Stimulated activated CD4-positive, alpha-beta T cell treated with anti-CD3 and anti-CD28 coated beads, Interleukin-1b, Interleukin-23, amount 100 ng/mL, for 1 hour (primary cell): ENCODE measurements at places on chromosomes 7 and 10.

DNA sequence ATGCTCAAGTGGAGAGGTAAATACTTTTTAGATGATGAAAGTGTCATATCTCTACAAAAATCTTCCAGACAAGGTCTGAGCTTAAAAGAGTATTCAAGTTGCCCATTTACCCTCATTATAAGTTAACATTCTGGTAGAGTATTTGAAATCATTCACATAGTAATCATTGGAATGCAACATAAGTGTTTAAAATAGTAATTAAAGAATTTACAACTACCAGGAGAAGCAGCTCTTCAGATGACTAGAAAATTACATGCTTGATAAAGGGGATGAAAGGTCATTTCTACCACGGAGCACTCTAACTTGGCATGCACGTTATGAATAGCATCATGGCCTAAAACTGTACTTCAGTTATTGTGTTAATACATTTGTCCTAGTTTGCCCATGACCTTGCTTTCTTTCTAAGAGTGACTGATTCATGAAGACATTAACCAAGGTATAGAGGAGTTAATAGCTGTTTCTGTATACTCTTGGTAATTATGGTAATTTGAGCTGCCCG, 120.0 kb downstream of the SEMA3E start:
- no peak for DNase-seq

DNA sequence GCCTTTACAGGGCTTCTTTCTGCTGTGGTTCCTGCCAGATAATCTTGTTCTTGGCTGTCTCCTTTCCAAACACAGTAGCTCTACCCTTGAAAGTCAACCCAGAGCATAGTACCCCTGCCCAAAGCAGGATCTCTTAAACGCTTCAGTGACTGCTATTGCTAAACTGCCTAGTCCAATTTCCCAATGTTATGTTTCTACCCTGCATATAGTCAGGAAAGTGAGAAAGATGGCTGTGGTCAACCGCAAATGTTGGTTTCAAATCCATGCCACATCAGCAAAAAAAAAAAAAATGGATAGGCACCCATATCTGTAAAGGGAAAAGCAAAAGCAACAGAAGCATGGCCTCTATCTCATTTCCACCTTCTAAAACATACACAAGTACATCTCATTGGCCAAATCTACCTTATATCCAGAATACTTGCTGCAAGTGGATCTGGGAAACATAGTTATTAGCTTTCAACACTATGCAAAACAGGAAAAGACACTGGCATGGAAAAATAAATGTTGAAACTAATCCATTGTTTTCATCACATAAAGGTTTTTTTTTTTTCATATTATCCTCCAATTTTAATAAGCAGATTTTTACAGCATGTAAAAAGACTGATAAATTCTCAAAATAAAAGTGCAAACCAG, 59.8 kb downstream of the DNAJC1 start:
- DNase-seq, result no peak

DNA sequence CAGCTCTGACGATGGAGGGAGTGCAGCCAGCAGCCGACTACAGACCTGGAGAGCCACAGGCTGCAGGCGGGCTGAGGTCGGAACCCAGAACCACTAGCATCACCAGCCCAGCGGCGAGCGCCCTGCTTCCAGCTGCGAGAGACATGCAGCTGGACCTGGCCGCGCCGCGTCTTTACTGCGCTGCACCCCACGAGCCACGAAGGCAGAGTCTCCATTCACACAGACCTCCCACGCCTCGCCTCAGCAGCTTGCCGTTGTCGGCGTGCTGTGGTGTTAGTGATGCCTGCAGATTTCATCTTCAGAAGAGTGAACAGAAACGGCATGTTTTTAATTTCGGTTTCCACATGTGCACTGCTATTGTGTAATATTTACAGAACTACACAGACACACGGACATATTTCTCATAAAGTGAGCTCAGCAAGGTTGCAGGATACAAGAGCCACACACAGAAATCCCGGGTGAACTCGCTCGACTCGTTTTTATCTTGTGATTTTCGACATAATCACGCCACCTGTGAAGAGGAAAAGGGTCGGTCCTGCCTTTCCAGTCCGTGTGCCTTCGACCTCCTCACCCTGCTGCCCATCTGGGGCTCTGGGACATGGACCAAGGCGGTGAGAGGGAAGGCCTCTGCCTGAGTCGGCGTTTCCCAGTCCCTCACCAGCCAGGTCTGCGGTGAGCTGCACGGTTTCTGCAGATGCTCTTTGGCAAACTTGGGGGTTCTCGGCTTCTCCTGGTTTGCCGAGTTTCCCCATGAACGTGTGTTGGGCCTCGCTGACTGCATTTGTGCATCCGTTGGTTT, 252.2 kb downstream of the ELFN1 start:
- no peak for DNase-seq

DNA sequence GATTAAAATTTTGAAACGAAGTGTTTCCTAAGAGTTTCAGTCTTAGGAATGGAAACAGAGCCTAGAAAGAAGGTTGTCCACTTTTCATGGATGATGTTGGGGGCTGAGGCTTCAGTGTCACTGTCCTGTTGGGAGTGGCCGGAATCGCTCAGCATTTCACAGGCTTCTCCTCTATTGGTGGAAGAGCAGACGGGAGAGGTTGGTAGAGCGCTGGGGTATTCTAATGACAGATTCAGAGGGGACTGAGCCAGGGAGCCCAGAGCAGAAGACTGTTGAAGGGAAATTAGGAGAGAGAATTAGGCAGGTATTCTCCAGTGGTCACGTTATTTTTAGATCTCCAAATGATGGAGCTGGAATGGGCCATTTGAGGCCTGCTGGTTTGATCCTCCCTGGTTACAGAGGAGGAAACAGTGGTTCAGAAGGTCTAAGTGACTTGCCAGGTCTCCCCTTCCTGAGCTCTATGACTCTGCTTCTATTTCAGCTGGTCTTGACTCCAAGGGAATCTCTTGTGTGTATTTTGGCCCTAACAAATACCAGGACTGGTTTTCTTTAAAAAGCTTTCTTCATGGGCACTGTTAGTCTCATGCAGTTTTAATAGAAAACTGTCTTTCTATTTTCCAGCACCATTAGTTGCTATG, 35.7 kb upstream of the EEPD1 start:
- DNase-seq, result no peak

GRCh38 chr10:35870665-35871310, 228.7 kb upstream of the FZD8 start:
- no peak for DNase-seq

DNA sequence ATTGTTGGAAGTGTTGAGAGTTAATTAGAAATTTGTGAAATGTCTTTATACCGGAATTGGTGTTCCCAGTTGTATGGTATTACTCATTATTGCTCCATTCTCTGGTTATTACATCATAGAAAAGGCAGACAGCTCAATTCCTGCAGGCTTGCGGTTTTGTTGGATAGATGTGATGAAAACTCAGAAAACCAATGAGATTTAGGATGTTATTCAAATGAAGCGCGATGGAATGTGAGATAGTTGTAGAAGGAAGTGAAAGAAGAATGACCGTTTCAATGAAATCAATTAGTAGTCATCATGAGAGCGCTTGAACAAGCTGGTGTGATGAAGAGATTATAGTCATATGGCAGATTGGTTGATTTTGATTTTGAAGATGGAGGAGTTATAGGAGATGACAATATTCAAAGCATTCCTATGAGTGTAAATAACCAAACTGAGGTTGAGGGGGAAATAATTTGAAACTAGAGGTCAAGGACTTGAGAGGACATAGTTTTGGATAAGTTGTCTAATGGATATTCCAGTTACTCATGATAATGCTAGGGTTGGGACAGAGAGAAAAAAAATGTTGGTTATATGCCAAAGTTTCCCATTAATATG, 991.5 kb downstream of the NRG3 start:
- DNase-seq, result no peak

- DNase-seq, result no peak
These were observed 21.1 kb downstream of the CRPPA start for GRCh38 chr7:16399916-16400892.

DNA sequence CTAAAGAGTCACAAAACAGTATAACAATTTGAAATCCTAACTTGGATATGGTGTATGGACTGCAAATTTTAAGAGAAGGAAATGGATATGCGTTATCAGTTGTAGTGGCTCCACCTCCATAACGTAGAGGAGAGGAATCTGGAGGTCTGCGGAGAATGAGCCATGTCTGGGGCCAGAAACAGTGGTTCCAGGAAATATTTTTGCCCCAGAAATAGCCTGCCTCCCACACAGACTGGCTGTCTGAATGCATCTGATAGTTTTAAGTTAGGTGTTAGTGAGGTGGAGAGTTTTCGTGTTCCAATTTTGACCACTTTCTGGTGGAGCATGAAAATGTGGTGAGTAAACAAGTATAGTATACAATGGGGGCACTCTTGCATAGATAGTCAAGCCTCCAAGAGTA, 1.6 kb downstream of the PHTF2 start:
- no peak for DNase-seq

DNA sequence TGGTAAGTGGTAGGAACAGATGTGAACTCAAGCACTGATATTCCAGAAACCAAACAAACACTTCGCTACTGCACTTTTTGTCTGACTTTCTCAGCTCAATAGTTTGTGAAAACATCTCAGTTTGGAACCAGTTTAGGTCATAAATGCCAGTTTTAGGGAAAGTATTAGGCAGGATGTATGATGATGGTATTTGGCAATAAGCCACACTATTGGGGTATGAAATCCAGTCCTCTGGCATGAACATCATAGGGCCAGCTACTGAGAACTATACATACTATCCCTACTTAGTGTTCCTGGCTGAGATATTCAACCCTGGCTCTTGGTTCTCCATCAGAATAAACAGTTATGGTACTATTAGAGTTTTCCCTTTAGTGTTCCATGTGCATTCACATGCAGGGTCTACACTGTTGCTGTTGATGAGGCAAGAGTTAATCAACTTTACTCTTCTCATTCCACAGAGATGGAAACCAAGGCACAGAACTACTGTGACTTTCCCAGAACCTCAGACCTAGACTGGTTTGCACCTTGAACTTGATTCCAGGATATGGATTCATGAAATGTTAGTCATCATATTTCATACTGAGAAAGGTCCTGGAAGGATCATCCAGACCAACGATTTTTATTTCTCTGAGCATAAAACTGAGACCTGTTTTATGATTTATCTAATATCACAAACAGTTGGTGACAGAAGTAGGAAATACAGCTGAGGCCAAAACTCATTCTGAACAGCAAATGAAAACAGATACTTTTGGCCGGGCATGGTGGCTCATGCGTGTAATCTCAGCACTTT, 20.0 kb upstream of the IFIT2 start:
- no peak for DNase-seq

DNA sequence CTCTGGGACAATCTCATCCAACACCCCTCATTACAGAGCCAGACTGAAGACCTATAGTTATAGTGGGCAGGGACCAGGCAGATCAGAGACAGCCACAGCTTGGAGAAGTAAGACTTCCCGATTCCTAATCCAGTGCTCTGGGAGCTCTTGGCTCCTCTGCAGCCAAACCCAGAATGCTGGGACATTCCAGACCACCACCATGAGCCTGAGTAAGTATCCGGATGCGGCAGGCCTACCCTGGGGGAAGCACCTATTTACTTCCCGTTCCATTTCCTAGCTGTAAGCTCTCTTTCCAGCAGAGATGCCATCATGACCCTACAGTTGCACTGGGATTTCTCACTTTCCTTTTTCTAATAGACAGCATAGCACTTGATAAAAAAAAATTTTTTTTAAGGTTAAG, 16.4 kb downstream of the HIP1 start:
- DNase-seq, result no peak

GRCh38 chr7:29396563-29396962, 167.1 kb upstream of the PRR15 start:
- DNase-seq, result no peak

- no peak for DNase-seq
These were observed 207.2 kb upstream of the PRSS1 start for GRCh38 chr7:142542105-142542504.

DNA sequence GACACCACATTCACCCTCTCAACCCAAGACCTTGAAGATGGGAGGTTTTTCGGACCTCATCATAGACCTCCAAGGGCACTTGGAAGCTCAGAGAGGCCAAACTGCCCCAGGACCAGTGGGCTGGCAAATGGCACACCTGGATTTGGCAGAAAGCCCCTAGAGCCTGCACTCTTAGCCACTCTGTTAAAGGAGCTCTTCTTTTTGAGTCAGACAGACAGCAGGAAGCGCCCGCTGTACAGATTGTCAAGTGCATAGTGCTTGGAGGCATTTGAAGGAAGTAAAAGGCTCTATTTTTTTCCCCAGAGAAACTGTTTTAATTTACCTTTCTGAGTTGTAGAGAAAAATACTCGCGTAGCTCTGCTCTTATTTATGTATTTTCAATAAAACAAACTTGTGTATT, 408.6 kb upstream of the GALNT17 start:
- no peak for DNase-seq

DNA sequence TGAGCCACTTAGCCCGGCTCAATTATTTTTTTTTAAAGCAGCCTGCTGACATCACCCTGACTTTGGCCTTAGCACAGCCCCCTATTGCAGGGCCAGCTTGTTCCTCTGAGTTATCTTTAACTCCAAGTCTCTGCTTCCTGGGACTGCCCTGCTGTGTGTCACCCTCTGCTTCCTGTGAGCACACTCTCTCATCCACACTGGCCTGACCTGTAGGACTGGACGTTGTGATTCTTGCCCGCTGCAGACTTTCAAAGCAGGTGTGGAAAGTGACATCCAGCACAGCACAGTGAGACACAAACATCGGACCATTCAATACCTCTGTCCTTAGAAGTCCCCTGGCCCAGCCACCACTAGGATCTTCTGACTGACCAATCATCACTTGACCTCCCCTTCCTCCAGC, 26.4 kb upstream of the HSPA12A start:
- DNase-seq, result no peak

- DNase-seq, result no peak
These were observed 28.2 kb downstream of the SEMA3C start for GRCh38 chr7:80890426-80891258.

DNA sequence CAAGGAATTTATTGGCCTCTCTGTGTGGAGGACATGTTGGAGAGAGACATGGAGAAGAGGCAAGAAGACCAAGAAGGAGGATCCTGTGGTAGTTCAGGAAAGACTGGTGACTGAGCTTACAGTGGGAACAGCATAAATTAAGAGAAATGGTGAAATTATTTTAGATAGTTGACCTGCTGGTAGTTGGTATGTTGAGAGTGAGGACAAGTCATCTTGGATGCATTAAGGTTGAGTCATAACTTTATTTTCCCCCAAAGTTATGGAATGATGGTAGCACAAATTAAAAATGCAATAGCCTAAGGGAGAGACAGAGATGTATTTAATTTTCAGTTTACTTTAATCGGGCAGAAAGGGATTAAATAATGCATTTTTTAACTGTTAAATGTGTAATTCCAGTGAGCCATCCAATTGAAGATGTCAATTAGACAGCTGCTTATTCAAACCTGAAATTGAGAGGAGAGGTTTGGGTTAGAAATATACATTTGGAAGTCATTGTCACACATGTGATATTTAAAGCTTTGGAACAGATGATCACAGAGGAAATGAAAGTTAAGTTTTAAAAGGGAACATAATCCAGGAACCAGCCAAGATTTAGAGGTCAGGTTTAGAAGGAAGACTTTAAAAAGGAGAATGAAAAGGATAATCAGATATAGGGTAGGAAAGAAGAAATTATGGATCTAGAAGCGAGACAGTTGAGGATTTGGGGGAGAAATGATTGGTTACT, 80.6 kb downstream of the DGKB start:
- no peak for DNase-seq

- no peak for DNase-seq
These were observed 41.7 kb downstream of the VCL start for GRCh38 chr10:74039561-74040145.
